ENCODE measurements at places on chromosomes 1 and 21.

- DNase-seq = no peak
Observed at GRCh38 chr1:17200756-17201155, 4.2 kb upstream of the PADI1 start.

DNA sequence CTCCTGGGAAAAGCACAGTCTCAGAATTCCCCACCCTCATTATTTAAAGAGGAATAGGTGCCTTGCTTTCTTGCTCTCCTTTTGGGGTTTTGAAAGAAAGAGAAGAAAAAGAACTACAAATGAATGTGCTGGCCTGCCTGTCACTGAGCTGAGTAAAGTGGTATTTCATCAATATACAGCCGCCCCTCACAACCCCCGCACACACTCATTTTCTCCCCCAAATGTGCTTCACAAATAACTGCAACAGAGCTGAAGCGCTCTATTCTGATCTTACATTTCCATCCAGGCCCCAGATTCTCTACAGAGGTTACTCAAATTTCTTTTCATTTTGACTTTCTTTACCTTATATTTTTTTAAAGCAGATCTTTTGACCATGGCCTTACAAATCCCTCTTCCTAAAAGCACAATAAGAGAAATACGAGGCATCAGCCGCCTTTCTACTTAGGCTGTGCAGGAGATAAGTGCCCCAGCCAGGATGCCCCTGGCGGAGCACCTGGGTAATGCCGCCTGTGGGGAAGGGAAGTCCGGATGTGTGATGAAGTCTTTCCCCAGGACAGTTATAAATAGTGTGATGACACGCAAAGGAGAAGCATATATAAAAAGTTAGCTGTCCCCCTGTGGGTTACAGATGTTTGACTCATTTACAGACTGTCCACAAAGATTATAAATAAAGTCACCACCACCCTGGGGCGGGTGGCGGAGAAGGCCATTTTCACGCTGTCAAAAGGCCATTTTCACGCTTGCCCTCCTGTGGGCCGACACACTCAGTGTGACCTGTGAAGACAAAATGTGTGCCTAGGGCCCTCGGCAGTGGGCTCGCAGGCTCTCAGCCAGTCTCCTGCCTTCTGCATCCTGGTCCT, 6.5 kb downstream of the KCNN3 start:
- DNase-seq = no peak

DNA sequence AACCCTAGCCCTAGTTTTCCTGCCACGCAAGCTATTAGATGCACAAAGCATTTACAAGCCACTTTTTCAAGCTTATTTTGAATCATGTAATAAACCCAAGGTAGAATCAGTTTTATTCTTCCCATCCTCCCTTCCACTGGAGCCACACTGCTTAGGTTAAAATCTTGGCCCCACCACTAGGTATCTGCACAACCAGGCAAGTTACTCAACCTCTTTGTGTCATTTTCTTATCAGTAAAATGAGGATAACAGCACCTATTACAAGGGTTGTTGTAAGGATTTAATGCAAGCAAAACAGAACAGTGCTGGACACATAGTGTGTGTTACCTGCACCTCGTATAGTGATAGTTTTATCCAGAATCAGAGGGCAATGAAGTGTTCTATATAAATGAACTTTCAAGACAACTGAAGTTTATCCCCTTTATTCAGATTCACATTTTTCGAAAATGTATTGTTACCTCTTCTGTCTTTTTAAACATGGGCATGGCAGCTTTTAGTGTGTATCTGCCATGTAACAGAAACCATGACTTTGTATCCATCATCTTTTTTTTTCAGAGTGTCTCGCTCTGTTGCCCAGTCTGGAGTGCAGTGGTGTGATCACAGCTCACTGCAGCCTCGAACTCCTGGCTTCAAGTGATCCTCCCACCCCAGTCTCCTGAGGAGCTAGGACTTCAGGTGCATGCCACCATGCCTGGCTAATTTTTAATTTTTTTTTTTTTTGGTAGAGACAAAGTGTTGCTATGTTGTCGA, 17.2 kb upstream of the TTC39A start:
- DNase-seq = no peak

DNA sequence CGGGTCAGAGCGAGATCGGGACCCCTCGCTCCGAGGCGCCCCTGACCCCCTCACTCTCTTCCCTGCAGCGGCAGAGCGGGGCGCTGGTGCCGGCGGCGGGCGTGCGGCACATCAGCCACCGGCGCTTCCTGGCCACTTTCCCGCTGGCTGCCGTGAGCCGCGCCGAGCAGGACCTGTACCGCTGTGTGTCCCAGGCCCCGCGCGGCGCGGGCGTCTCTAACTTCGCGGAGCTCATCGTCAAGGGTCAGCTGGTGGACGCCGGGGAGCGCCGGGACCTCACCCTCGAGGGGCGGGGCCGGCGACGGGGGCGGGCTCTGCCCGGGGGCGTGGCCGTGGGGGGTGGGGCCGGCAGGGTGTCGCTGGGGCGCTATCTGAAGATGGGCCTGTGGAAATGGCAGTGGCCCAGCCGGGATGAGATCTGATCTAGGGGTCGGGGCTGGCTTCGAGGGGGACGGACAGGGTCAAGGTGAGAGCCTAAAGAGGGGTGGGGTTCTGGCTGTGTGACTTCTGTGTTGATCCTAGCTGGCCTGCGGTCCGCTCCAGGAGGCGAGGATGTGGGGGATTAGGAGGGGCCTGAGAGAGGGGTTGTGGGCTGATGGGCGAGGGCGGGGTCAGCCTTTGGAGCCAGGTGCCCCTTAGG, 23.6 kb downstream of the PTPRU start:
- no peak for DNase-seq

DNA sequence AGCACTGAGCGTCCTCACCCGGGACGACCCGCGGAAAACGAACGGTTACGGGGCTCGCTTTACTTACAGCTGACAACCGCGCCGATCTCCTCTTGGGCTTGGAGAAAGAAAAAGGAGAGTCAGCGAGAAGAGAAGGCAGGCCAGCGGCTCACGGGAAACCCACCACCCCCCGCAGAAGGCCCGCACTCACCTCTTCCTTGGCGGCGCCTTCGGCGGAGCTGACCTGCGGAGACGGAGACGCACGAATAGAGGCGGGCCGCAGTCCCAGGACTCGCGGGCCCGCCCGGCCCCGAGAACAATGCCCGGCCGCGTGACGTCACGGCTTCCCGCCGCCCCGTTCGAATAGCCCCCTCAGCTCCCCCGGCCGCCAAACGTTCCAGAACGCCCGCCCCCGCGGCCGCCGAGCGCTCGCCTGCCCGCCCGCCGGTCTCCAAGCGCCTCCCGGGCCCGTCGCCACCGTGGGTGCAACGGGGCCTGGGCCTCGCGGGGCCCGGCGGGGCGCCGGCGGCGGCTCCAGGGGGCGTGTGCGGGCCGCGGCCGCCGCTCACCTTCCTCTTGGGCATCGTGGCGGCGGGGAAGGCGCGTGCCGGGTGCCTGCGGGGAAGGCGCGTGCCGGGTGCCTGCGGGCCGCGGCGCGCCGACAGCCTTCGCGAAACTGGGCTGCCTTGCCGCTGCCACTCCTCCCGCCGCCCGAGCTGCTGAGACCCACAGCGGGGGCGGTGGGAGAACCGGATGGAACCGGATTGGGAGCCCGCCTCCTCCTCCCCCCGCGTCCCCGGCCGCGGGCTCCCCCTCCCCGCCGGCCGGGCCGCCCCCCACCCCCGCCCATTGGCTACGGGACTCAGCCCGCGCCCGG, at the start of gene HMGN1:
HMGN1 (minus strand) TSS at position 734 of the 856 bp plus-strand sequence; CDS start at position 563, 171 bp downstream.
- DNase-seq = peak; percentile 73

DNA sequence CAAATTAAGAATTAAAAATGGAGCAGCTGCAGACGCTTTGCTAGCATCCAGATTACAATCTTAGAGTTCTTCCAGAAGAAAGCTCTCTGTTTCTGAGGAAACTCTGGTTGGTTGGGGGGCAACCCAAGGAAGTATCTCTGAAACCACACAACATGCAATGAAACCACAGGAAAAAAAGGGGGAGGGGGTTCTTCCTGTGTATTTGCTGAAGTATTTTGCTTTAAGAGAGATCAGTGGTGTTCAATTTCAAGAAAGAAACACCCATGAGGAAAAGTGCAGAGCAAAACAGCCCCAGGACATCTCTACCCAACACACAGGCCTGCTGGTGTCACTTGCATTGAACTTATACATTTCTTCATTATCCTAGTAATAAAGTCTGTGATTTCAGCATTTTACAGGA, 19.7 kb upstream of the TIAM1 start:
- DNase-seq = no peak

GRCh38 chr1:63845346-63845745, 71.5 kb downstream of the ROR1 start:
- DNase-seq = no peak

DNA sequence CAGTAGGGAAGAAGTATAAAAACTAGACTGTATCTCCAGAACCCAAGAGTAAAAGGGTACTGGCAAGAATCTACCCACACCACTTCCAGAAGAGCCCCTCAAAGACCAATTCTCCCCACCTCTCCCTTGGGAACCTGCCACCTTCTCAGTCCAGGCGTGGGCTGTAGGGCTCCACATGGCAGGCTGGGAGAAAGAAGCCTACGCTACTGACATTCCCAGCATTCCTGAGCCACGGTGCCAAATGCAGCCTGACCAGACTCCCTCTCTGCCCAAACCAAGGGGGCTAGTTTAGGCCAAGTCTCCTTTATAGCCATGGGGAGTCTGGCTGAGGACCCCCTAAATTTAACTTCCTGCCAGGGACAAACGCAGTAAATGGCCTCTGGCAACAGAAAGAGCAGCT, 2.0 kb downstream of the UBE2Q1 start:
- no peak for DNase-seq

DNA sequence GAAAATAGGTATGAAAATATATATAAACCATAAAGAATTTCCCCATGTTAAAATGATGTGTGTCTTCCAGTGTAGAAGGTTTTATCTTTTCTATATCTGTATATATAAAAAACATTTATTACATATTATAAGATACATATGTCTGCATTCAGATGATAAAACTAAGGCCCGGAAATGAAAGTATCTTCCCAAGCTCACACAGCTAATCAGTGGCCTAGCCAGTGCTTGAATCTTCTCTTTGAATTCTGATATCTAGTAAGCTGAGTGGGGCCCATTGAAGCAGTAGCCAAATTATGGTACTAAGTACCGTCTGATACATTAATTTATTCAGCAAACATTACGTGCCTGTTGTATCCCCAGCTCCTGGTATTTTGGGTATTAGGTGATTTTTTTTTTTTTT, 28.6 kb downstream of the UCK2 start:
- DNase-seq = no peak

- no peak for DNase-seq
Observed at GRCh38 chr1:7262611-7263010, 477.4 kb downstream of the CAMTA1 start.

DNA sequence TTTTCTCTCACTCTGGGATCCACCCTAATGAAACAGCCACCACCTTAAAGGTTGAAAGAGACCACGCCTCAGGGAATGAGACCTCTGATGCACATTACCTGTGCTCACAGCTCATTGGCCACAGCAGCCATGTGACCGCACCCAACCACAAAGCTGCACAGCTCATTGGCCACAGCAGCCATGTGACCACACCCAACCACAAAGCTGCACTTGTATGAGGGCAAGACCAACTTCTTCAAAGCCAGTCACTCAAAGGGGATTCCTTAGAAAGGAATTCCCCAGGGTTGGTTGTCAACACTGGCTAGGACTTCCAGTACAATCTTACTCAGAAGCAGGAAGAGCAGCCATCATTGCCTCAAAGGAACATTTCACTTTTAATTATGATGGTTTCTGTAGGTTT, 43.6 kb upstream of the PDE9A start:
- no peak for DNase-seq

DNA sequence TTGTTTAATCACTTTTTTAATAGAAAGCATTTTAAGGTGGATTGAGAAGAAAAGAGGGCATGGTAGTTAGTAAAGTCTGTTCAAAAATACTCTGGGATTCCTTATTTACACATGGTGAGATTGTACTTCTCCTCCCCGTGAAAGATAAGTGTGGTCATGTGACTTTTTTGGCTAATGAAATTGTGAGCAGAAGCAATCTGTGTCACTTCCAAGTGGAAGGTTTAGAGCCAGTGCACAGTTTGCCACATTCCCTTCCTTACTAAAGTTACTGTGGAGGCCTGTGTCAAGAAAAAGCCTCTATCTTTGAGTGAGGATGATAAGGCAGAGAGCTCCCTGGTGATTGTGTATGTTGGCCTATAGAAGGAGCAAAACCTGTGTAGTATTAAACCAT, 471.3 kb downstream of the OMA1 start:
- no peak for DNase-seq

DNA sequence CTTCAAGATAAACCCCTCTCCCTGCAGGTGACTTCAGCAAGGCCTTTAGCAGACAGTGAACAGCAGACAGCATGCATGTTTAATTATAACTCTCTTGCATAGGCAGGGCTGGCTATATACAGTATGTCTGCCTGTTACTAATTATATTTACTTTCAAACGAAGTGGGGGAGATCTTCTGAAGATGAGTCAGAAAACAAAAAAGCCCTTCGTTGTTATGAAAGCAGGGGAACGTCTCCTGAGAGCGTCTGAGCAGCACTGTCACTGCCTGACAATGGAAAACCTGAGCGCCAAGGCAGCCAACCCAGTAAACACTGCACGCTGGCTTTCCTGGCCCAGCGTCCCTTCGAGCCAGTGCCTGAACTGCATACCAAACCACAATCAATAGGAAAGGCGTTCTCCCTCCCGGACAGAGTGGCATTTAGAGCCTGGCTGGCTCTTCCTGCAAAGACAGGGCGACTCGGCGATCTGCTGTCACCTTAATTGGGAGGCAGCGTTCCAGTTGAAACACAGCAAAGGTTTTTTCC, 54.1 kb downstream of the TOMM20 start:
- DNase-seq = no peak

- no peak for DNase-seq
Observed at GRCh38 chr1:178241837-178242236, 147.9 kb downstream of the RASAL2 start.

DNA sequence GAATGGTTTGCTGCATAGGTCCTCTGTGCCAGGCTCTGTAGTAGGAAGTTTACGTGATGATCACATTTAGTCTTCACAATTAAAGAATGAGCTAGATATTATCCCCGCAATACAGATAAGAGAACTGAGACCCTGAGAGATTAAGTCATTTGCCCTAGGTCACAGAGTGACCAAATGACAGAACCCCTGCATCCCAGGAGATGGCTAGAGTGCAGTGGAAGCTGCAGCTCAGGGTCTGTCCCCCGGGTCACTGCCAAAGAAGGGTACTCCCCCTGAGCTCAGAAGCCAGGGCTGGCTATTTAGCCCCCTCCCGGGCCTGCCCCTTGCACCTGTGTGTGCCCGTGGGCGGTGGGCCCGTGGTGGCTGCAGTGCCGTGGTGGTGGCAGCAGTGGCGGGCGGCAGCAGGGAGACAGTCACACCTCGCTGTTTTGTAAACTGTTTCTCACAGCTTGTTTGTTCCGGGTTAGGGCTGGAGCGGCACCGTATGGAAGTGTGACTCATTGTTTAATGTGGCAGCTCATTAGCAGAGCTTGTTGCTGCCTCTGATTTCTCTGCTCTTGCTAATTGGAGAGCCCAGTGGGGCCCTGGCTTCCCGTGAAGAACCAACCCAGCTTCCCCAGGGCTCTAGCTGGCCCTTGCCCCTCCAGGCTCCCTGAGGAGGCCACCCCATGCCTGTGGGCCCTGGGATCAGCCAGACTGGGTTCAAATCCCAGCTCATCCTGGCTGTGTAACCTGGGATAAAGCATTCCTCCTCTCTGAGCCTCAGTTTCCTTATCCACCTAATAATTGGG, 19.3 kb upstream of the FOXO6 start:
- no peak for DNase-seq
